Renal cortical epithelial cell (primary cell): ENCODE measurements at places on chromosomes 3 and 15. TPM values are rescaled to one million over a fixed set of nuclear protein-coding genes. Genes with fewer than 3 reads are reported as not detected.

The CLDN16 gene
- total RNA-seq: 30.2 and 41.8 TPM in 2 replicates

- no peak for DNase-seq
These were observed 43.7 kb downstream of the CHRD start for GRCh38 chr3:184423561-184423960.

DNA sequence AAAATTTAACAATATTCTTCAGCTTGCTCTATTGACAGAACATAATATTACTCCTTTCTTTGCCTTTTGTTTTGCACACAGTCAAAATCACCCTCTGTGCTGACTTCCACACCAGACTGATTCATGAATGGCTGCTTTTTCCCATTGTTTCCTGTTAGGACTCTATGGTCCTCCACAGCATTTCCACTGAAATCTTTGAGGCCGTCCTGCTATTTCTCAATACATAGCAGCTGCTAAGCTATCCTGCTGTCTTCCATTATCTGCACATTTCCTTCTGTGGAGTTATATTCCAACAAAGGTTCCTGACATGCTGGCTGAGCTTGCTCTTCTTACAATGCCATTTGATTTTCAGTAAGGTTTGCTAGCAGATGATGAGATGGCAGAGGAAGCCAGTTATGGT lies 153.3 kb downstream of the EPHA3 start:
- no peak for DNase-seq

GRCh38 chr3:65151666-65152065 lies 463.9 kb upstream of the ADAMTS9 start:
- no peak for DNase-seq

The REC114 gene
- total RNA-seq: not detected in 2 replicates

The HTR3E gene
- total RNA-seq: not detected in 2 replicates

- DNase-seq: no peak
These were observed 8.1 kb downstream of the MORF4L1 start for GRCh38 chr15:78880813-78881212.
